ENCODE measurements at places on chromosomes 7 and 10. TPM values are rescaled to one million over a fixed set of nuclear protein-coding genes. Genes with fewer than 3 reads are reported as not detected.

COL13A1 gene
- 22.6 TPM for total RNA-seq

DNA sequence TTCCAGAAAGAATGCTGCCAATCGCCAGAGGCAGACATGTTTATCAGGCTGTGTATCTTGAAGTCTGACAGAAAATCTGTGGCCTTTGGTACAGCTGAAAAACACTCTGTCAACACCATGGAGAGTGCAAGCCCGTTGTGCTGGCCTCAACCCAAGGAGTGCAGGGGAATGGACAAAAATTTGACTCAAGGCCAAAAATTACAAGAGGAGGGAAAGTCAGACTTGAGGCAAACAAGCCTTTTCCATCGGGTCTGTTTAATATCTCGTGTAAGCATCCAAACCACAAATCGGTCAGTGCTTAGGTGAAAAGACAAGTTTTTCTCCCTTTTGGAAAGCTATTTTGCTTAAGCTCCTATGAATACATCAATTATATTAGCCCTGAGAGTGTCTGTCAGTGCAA, 305.3 kb upstream of the NFE2L3 start:
- DNase-seq = no peak

PKD1L1 gene
- total RNA-seq = 4.8 TPM

C10orf90 gene
- total RNA-seq = not detected

SVIL gene
- total RNA-seq = 125 TPM

DNA sequence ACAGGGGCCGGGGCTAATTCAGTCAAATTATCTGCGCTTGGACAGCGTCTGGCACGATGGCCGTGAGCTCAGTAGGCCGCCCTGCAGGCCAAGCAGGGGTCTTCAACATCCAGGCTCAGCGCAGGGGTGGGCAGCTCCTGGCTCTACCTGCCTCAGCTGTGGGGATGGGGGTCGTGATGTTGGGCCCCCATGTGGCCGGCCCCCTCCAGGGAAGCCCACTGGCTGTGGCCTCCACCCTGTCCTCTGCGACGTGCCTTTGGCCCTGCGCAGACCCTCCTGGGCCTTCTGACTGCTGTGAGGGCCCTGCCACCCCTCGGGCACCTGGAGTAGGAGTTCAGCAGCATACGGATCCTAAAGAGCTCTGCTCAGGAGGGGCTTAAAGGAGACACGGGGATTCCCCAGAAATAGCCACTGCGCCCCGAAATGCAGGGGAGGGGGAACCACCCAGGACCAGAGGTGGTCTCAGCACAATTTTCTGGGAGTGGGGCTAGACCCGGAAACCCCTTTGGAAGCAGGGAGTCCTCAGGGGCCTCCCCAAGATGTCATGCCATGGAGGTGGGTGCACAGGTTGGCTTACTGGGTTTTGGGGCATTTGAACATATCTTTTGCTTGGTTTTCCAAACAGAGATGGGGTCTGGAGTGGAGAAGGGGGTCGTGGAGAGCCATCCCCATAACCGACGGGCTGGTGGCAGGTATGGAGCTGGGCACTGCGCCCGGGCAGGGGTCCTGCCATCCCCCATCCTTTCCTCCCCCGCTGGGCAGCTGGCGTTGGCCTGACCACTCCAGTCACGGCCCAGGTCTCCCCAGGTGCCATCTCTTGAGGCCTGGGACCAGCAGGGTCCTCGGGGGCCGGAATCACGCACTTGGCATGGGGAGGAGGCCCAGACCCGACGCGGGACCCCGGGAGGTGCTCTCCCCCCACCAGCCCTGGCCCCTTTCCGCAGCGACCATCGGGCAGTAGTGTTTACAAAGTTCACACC, 4.0 kb upstream of the ADAP1 start:
- no peak for DNase-seq

- DNase-seq = no peak
Observed at GRCh38 chr7:152871005-152871677, 111.6 kb downstream of the ACTR3B start.

DNA sequence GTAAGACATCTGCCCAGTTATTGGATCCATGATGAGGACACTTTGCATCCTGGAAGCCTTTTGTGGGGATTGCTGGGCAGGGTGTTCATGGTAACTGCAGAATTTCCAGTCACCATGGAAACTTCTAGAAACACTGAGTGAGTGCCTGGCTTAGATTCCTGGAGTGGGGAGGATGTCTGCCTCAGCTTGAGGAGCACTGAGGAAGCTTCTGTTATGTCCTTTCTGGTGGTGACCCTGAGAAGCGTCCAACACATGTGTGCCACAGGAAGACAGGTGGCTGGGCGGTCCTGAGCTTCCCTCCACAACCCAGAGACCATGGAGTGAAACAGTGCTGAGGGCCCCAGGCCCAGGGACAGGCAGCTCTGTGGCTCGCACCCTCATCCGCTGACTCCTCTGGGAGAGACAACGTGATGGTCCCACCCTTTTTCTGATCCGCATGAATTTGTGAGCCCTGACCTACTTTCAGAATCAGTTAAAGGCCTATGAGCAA, 191.8 kb upstream of the CXCL12 start:
- DNase-seq = no peak

LDB3 gene
- 0.36 TPM for total RNA-seq

CADPS2 gene
- 27.8 TPM for total RNA-seq

- DNase-seq = no peak
Observed at GRCh38 chr10:14558025-14558424, 216.7 kb downstream of the FAM107B start.
